Fibroblast of lung (primary cell): ENCODE measurements at places on chromosomes 4 and X.
A peak's percentile ranks its signal among the peaks of the same experiment; 100 is the strongest.

DNA sequence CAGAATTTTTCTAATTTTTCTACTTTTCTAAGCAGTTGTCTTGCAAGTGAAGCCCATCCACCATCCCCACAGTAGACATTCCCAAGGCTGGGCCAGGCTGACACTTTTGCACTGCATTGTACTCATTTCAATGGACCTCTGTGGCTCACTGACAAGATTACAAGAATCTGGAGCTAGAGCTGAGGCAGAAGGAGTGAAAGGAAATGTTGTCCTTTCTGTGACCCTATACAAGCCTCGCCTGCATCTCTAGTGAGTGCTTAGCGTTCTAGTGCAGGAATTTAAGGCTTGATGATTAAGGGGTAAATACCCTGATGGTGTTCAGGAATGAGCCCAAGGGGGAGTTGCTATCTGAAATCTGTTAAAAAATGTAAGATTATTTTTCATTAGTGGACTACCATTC lies 6.3 kb downstream of the MAGED1 start:
- no peak for DNase-seq

GRCh38 chrX:10518073-10518472 lies 102.3 kb downstream of the MID1 start:
- DNase-seq: no peak

DNA sequence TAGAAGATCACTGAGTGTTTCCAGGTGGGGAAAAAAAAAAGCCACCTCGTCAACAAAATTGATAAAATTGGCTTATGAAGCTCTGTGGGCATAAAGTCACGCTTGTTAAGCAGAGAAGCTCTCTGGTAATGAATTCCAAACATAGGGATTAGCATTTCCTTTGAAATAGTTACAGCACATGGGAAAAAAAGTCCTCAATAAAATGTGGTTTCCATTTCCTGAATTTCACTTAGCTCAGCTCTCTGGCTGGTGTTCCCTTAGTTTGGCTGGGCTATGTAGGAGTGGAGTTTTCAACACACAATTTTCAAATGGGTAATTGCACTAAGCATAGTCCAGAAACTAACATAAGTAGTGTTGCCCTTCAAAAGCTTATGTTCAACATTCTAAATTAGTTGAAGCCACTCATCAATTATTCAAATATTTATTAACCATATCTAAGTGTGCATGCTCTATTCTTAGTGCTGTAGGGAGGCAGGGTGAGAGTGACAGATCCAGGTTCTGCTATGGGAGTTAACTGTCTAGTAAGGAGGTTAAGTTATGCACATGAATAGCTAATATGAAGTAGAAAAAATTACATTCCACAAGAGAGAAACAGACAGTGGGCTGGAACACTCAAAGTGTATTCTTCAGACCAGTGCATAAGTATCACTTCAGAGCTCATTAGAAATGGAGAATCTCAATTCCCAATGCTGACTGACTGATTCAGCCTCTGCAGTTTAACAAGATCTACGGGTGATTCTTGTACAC lies 445.7 kb downstream of the SMARCA1 start:
- no peak for DNase-seq

GRCh38 chrX:66676990-66677389 lies 38.1 kb upstream of the EDA2R start:
- peak; percentile 18 for DNase-seq

DNA sequence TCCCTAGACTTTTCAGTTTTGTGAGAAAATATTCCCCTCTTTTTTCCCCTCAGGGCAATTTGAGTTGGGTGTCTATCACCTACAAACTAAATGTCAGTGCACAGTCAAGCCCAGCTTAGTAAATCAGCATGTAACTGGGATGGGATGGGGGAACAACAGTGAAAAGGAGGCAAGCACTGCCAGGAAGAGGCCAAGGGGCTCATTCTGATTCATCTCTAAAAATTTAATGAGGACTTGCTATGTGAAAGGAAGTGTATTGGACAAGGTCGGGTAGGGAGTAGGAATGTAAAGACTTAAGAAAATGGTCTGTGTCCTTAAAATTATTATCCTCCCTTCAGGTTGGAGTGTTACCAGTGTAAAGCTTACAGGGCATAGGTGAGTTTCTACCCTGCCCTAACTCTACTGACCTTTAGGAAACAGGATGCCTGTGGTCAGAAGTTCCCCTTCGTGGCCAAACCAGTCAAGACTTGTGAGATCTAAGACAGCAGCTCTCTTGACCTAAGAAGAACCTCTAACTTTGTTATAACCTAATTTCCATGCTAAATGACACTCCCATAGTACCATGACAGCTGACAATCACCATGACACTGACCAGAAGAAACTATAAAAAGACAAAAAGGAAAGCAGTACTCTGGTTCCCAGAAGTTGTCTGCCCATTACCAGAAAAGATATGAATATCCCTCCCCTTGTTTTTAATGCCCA lies 194.4 kb upstream of the LDB2 start:
- peak; percentile 35 for DNase-seq

- no peak for DNase-seq
Observed at GRCh38 chr4:10080589-10081217, 35.9 kb downstream of the WDR1 start.

GRCh38 chr4:104641418-104641817 lies 146.7 kb upstream of the CXXC4 start:
- no peak for DNase-seq

DNA sequence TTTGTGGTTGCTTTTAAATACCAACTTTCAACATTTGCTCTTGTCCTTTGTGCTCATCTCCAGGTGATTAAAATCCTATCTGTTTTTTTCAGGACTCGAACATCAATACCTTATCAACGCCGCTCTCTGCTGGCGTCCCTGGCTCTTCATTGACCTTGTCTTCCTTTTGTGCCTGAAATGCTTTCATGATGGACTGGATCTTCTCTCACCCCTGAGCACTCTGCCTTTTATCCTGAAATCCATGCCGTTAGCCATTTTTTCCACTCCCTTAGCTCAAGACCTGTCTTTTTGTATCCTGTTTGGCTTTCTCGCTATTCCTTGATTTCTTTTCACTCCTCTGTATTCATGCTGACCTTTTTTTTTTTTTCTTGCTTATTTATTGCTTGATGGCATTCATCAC lies 549.5 kb upstream of the CPEB2 start:
- no peak for DNase-seq

- DNase-seq: no peak
Observed at GRCh38 chr4:108327642-108328382, 159.1 kb upstream of the LEF1 start.

DNA sequence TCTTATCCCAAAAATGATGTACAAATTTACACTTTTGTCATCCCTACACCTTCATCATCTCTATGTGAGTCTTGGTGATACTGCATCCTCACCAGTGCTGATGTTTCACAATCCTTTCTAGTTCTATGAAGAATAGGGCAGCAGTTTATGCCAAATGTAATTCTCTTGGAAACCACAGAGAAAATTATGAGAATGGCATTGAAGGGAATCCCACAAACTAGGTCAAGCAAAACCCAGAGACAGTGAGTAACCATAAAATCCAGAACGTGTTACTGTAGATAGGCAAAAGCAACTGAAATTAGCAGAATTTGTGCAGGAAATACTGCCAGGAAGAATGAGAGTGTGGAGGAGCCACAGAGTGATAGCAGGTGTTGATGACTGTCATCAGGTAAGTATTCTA lies 24.5 kb downstream of the IL15 start:
- peak; percentile 41 for DNase-seq

GRCh38 chr4:86963697-86964096 lies 28.9 kb downstream of the AFF1 start:
- DNase-seq: no peak

GRCh38 chr4:181582595-181582994 lies 660.6 kb upstream of the TENM3 start:
- no peak for DNase-seq

- peak; percentile 27 for DNase-seq
Observed at GRCh38 chr4:51831133-51831532, 11.8 kb upstream of the DCUN1D4 start.

DNA sequence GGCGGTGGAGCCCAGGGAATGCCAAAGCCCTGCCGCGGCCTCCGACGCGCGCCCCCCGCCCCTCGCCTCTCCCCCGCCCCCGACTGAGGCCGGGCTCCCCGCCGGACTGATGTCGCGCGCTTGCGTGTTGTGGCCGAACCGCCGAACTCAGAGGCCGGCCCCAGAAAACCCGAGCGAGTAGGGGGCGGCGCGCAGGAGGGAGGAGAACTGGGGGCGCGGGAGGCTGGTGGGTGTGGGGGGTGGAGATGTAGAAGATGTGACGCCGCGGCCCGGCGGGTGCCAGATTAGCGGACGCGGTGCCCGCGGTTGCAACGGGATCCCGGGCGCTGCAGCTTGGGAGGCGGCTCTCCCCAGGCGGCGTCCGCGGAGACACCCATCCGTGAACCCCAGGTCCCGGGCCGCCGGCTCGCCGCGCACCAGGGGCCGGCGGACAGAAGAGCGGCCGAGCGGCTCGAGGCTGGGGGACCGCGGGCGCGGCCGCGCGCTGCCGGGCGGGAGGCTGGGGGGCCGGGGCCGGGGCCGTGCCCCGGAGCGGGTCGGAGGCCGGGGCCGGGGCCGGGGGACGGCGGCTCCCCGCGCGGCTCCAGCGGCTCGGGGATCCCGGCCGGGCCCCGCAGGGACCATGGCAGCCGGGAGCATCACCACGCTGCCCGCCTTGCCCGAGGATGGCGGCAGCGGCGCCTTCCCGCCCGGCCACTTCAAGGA lies at the start of gene FGF2:
Gene FGF2, plus strand, starts transcription at position 279 of the 705 bp plus-strand sequence. Its CDS starts 344 bp downstream, at position 623.
- peak; percentile 78 for DNase-seq

GRCh38 chrX:45807572-45808425 lies 607.1 kb upstream of the DIPK2B start:
- peak; percentile 71 for DNase-seq

DNA sequence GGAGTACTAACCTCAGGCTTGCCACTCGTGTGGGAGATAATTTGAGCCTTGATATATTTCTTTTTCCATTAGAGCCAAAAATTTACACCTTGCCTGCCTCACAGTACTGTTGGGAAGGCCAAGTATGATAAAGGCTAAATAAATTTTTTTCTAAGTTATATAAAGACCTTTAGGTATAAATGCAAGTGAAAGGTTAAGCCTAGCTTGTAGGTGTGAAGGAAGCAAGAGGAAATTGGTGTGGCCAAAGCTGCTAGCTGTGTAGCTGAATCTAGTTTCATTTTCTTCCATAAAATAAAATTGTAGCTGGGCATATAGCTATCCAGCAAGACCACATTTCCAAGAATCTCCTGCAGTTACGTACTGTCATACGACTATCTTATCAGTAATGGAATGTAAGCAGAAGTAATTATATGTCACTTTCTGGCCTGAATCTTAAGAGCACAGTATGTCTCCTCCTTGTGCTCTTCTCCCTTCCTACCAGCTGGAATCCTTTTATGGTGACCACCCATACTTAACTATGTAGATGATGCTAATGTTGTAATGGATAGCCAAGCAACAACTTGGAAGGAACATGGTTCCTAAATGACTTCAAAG lies 14.3 kb upstream of the GABRE start:
- no peak for DNase-seq

DNA sequence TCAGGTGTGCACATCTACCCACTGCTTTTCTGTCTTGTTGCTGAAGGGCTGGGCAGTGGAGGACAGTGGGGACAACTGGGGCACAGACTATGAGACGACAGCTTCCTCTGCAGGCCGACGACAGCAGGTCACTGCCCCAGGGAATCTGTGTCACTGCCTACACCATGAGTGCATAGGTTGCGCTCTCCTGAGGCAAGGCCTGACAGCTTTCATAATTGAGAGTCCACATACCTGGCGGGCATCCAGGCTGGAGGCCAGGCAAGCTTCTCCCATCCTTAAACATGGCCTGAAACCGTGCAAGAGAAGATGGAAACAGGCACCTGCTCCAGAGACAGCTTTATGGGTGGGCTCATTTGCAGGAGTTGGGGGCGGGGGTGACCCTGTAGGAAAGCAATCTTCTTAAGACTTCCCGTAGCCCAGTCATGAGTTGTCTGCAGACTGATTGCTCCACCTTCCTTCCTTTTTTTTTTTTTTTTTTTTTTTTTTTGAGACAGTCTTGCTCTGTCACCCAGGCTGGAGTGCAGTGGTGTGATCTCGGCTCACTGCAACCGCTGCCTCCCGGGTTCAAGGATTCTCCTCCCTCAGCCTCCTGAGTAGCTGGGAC lies 2.9 kb downstream of the ANOS1 start:
- DNase-seq: no peak

DNA sequence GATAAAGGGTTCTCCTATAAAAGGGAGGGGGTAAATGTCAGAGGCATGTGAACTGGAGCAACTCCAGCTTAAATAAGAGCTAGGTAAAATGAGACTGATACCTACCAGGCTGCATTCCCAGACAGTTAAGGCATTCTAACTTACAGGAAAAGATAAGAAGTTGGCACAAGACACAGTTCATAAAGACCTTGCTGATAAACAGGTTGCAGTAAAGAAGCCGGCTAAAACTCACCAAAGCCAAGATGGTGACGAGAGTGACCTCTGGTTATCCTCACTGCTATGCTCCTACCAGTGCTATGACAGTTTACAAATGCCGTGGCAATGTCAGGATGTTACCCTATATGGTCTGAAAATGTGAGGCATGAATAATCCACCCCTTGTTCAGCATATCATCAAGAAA lies 13.1 kb upstream of the SULT1B1 start:
- DNase-seq: no peak

- DNase-seq: no peak
Observed at GRCh38 chrX:87105131-87105530, 412.5 kb upstream of the KLHL4 start.

DNA sequence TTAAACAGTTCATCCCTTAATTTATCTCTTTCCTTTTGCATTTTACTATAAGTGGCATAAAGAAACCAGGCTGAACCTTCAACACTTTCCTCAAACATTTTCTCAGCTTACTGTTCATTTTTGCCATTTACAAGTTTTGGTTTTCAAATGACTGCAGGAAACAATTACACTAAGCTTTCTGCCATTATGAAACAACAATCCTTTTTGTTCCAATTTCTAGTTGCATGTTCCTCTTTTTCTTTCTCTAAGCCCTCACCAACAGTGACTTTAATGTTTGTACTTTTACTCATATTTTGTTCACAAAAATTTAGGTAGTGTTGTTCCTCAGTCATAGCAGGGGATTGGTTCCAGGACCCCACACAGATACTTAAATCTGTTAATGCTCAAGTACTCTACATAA lies 1526.1 kb downstream of the STIM2 start:
- no peak for DNase-seq

- DNase-seq: peak; percentile 85
Observed at GRCh38 chr4:98468709-98469108, 189.7 kb downstream of the TSPAN5 start.

DNA sequence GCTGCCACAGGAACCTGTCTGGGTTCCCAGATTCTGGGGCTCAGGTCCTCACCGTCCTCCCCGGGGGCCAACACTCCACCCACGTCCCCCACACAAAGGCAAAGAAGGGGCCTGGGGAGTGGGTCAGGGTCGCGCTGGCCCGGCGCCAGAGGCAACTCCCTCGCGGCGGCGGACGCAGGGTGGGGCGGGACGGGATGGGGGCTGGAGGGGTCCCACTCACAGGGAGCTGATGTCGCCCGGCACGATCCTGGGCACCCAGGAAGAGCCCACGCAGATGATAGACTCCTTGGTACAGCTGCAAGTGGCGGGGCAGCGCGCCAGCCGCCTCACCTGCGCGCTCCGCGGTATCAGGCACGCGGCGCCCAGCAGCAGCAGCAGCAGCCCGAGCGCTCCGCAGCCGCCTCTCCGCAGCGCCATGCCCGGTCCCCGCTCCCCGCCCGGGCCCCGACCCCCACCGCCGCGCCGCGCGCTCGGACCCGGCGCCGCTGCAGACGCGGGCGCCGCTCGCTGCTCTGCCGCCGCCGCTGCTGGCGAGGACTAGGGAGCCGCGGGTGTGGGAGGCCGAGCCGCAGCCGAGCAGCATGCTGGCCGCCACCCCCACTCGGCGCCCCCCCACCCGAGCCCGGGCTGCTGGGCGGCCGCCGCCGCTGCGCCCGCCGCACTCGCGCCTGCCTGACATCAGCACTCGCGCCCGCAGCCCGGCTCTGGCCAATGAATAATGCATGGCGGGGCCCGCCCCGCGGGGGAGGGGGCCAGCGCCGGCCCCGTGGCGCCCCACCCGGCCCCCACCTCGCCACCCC lies at the start of gene LGI2:
Gene LGI2, minus strand, starts transcription at position 670 of the 800 bp plus-strand sequence. Its CDS starts 253 bp downstream, at position 417.
- peak; percentile 37 for DNase-seq
